ENCODE measurements at places on chromosomes 1 and 21.

GRCh38 chr1:204102029-204102611, 29.2 kb downstream of the SOX13 start:
- DNase-seq: no peak

- DNase-seq: no peak
Observed at GRCh38 chr1:22088331-22088730, 35.8 kb downstream of the CDC42 start.

GRCh38 chr1:224245188-224245587, 62.1 kb downstream of the DEGS1 start:
- peak; percentile 88 for DNase-seq

DNA sequence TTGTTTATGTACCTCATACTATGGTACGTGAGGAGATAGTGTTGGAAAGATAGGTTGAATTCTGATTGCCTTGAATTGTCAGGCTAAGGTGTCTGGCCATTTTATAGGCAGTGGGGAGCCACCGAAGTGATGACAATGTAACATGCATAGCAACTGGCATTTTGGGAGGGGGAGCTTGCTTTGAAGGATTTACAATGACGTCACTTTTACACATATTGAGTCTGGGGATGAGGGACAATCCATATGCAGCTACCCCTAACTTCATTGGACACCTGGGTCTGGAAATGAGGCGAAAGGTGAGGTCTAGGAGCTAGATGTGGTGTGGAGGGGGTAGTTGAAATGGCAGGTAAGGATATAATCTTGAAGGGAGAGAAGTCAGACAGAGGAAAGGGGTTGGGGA, 7.7 kb upstream of the CACNA1E start:
- no peak for DNase-seq

DNA sequence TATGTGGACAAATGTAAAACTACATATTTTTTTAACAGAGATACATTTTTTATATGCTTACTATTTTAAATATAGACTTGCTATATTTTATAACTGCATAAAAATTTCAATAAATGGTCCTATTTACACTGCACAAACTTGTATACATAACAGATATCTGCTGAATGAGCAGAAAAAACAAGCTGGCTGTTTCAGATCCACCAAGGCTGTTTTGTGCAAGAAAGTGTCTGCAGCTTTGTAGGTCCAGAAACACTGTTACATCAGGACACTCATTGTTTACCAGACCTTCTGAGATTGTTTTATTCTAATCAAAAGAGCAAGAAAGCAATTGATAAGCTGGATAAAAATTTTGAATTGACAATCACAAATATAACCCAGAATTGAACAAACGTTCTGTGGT, 99.3 kb downstream of the NCAM2 start:
- DNase-seq: no peak

DNA sequence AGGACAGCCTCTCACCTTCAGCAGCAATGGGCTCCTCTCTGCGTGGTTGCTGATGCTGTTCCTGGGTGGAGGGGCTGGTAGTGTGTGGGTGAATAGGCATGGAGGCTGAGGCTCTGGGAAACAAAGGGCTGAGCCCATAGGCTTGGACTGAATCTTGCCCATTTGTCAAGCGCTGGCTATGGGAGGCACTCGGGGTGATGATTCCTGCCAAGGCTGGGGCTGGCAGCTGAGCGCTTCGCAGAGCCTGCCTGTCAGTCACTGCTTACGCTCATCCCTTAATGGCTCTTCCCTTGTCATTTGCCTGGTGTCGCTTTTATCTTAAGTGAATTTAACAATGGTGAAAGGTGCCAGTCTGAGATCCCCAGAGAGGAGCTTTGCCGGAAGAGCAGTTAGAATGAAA, 353.3 kb downstream of the PBX1 start:
- no peak for DNase-seq

- DNase-seq: peak; percentile 44
Observed at GRCh38 chr1:15966081-15966955, 9.6 kb downstream of the ZBTB17 start.

DNA sequence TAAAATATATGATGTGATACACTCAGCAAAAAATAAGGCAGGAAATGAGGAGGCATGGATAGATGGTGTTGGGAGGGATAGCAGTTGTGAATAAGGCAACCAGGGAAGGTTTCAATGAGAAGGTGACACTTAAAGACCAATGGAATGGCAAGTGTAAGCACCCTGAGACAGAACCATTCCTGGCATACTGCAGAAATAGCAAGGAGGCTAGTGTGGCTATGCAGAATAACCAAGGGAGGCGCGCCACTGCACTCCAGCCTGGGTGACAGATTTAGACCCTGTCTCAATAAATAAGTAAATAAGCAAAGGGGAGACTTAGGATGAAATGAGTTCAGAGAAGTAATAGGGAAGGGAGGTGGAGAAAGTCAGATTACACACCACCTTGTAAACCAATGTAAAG, 113.9 kb downstream of the TOMM20 start:
- no peak for DNase-seq

DNA sequence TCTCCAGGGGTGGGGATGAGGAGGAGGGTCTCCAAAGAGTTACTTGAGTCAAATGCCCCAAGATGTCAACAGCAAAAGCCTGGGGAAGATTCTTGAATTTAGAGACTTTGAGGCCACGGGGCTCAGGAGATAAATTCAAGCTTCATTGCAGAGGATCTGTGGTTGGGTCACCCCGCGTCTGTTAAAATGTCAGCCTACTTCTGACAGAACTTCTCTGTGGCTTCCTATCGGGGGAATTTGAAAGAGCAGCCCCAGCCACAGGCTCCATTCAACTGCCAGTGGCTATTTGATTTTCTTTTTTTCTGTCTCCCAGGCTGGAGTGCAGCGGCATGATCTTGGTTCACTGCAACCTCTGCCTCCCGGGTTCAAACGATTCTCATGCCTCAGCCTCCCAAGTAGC, 62.5 kb upstream of the EFHD2 start:
- no peak for DNase-seq

DNA sequence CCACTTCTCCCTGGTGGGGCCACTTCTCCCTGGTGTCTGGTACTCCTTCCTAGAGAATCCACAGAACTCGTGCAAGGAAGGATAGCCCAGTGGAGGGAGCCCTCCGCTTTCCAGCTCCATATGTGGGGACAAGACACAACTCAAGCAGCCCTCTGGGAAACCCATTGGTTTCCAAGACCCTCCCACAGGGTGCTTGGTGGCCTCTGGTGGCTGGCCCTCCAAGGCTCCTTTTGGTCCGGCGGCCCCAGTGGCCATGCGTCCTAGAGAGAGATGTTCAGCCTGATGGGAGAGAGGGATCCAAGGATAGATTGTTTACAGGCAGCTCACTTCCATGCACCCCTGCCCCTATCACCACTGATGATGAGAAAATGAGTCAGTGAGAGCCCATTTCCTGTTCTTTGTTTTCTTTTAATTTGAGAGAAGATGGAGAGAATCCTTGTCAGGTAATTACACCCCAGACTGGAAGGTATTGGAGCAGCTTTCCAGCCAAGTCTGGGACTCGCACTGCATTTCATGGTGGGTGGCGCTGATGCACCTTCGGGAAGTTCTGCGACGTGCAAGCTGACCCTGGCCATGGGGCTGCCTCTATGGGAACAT, 486.2 kb upstream of the VAMP3 start:
- no peak for DNase-seq

DNA sequence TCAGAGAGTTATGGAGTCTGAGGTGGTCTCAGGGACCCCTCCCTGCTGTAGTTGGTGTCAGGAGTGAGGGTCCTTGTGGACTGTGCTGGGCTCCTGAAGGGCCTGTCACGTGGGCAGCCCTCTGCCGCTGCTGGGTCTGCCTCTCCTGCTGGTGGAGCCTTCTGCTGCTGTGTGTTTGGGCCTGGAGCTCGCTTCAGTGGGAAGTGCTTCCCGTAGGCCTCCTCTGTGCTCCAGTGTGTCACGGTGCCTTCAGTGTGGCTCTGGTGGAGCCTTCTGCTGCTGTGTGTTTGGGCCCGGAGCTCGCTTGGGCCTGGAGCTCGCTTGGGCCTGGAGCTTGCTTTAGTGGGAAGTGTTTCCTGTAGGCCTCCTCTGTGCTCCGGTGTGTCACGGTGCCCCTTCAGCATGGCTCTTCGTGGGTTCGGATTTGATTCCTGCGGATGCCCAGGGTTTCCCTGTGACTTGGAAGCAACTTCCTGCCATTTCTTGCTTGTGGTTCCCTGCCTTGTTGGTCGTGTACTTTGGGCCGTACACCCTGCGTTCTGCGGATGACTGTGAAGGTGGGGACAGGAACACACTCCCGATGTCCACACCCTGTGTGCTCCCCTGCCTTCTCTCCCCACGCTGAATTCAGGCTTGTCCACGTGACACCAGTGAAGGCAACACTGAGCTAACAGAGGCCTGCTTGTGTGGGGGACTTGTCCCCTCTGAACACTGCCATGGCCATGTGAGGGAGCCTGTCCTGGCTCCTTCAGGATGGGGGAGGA, 19.5 kb downstream of the C1orf174 start:
- DNase-seq: no peak

- no peak for DNase-seq
Observed at GRCh38 chr21:25791319-25791718, 56.5 kb downstream of the GABPA start.

DNA sequence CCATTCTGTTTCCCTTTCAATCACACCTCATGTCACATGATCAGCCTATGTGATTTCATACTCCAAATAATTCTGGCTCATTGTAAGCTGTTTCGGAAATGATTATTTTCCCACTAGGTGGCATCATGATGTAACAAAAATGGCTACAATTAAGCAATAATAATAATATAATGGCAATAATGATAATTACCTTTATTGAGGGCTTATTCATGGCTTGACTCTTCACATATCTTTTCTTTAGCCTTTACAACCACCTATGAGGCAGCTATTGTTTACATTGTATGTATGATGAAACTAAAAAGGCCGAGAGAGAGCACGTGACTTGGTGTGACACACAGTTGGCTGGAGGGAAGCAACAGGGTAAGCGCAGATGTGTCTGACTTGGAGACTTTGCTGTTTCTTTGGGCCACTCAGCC, 12.5 kb upstream of the KPRP start:
- DNase-seq: peak; percentile 2

GRCh38 chr1:16205891-16206546, 6.4 kb downstream of the ARHGEF19 start:
- DNase-seq: no peak

DNA sequence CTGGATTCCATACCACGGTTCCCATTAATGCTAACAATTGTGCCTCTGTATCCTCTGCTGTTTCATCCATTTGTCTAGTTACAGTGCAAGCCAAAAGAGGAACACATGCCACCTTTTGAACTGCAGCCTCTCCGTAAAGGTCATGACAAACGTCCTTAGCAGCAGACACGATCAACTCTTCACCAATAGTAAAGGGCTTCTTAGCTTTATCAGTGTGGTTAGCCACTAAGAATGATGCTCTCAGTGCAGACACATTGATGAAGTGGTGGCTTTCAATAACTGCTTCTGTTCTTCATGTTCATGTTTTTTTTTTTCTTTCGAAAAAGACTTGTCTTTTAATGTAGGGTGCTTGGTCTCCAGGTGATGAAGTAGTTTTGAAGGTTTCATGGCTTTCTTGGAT, 14.3 kb downstream of the XPR1 start:
- no peak for DNase-seq

DNA sequence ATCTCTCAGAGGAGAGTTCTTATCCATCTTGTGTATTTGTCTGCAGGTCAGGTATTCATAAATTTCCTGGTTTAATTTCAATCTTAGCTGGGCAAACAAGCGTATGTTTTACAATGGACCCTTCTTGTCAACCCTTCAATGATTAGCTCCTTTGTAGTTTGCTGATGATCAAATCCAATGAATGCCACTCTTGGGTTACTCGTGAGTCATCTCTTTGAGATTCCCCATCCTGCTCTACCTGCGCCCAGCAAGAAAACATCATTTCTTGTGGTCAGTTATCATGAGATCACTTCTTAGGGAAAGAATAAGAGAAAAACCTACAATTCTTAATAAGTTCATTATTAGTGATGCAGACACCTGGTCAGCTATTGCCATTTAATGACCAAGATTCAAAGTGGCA, 572.3 kb upstream of the PKN2 start:
- DNase-seq: no peak

- DNase-seq: no peak
Observed at GRCh38 chr1:1062348-1063163, 11.6 kb downstream of the RNF223 start.

DNA sequence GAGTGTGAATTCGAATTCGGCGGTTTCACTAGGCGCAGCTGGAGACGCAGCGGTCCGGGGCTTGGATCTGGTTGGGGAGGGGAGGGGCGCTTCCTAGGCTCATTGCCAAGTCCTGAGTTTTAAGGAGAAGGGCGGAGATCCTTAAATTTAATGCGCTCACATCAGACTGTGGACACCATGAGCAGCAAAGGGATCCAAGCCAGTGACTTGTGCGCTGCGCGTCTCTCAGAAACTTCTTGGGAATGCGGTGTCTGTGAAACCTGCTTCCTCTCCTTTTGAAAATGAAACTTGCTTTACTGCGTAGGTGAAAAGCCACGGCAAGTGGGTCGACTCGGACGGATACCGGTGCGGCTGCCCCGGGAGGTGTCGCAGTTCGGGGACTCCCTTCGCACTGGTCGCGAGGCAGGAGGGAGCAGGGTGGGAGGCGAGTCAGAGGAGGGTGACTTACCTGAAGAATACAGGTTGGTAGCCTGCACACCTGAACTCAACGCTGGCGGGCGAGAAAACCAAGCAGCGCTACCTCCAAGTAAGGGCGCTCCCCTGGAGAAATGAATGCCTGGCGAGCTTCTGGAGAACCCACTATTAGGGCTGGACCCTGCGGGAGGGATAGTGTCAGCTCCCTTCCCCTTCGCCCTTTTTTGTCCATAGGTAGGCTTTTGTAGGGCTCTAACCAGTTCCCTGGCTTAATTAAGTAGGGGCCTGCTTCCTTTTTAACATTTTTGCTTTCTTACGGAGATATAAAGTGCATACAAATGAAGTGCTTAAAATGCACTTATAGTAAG, 992 bp downstream of the TENT5C start:
- DNase-seq: peak; percentile 49

DNA sequence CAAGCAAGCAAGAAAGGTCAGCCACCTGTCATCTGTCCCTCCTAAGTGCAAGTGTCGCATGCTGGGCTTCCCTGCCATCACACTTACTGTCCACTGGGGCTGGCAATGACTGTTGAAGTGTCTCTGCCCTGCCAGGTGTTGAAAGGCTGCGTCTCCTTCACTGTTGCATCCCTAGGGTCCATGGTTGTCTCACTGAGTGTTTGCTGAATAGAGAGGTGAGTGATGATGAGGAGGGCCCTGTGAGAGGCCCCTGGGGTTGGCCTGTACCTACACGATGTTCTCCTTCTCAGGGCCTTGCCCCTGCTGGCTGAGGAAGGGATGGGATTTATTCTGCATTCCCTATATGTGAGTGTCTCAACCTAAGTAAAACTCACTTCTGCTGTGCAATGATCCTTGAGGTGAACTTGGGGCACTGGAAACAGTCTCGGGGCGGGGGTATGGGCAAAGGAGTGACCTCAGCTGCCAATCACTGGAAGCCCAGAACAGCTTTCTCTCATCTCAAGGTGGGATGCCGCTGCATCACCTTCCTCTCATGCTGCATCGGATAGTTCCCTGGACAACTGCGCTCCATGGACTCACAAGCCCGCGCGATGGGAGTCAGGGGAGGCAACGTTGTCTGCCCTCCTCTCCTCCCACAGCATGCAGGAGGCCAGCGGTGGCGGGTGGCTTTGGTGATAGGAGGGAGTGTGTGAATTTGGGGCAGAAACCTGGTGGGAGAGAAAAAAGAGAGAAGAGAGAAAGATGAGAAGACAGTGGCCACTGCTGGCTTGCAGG, 35.8 kb upstream of the SOX13 start:
- DNase-seq: no peak

- no peak for DNase-seq
Observed at GRCh38 chr1:92084651-92085050, 4.5 kb downstream of the BTBD8 start.

- no peak for DNase-seq
Observed at GRCh38 chr1:2575801-2576663, 10.5 kb upstream of the PRXL2B start.

Measured in OCI-LY7 (cell line).